ENCODE measurements at places on chromosomes 5 and 9. TPM values are rescaled to one million over a fixed set of nuclear protein-coding genes. Genes with fewer than 3 reads are reported as not detected.

DNA sequence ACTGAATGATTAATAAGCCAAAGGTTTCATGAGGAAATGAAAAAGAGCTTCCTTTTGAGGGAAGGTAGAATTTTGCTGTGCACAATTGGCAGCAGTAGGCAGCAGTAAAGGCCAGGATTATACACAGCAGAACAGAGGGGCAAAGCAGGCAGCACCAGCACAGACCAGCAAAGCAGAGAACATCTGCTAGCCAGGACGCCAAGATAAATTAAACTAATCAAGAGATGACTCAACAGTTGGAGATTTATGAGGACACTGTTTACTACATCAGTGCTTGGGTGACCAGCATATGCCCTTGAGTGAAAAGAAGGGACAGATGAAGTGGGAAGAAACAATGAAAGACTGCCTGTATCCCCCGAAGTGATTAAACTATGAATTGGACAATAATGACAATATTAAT, 871.4 kb upstream of the CDH10 start:
- no peak for DNase-seq

DNA sequence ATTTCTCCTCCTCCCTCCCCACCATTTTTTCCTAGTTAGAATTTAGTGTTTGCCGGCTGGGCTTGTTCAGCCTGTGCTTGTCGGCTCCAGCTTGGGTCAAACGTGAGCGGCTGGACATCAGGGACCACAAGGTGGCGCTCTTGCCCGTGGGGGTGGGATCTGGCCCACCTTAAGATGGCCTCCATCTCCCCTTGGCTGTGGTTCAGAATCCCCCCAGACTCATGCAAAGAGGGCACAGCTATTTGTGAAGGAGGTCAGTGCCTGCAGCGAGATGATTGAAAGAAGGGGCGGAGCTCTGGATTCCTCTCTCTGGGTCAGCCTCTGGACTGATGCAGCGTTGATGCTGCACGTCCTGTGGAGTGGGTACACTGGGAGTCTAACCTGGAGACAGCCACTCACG, 283.3 kb upstream of the TUT7 start:
- DNase-seq: peak; percentile 37

GRCh38 chr9:79325501-79325900, 246.3 kb upstream of the TLE4 start:
- no peak for DNase-seq

PCDHA1 gene
- not detected for polyA plus RNA-seq

GRCh38 chr5:55051357-55051756, 27.3 kb downstream of the GZMK start:
- no peak for DNase-seq
